ENCODE measurements at places on chromosomes 5 and 9.

GRCh38 chr9:137666513-137666822 is 47.7 kb downstream of the EHMT1 start:
- no peak for DNase-seq

DNA sequence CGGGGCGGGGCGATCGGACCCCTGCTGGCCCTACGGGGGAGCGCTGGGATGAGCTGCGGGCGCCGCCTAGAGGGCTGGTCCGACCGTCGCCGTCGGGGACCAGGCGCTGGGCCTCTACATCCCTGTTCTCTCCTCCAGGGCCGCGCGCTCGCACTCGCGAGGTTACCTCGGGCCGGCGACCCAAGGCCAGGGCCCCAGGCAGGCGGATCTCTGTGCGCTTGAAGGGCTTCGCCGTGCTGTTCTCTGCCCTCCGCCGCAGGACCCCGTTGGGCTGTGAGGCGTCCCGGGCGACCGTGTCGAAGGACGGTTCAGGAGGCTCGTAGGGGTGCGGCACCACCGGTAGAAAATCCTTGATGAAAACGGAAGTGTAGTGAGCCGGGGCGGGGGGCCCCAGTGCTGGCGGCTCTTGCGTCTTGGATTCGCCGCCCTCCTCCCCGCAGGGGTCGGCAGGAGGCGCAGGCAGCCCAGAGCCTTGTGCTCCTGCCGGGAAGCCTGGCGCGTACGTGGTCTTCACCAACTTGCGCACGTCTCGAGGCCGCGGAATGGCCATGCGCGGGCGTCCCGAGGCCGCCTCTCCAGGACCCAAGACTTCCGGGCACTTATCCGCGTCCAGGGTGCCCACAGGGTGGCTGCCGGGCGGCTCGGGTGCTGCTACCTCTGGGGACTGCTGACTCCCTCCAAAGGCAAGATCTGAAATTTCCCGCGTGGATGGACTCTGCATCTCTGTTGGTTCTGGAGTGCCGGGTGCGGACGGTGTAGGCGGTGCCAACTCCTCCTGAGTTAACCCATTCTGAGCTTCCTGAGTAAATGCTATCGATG is 2.0 kb downstream of the PROB1 start:
- DNase-seq: peak; percentile 84

GRCh38 chr5:178291969-178292825 is 59.6 kb upstream of the PHYKPL start:
- no peak for DNase-seq

GRCh38 chr9:27540502-27540901 is 10.9 kb upstream of the MOB3B start:
- no peak for DNase-seq

Measured in CD4-positive, alpha-beta T cell treated with Interleukin-10 for 1 hour (primary cell).